ENCODE measurements at places on chromosomes 13 and 19.

DNA sequence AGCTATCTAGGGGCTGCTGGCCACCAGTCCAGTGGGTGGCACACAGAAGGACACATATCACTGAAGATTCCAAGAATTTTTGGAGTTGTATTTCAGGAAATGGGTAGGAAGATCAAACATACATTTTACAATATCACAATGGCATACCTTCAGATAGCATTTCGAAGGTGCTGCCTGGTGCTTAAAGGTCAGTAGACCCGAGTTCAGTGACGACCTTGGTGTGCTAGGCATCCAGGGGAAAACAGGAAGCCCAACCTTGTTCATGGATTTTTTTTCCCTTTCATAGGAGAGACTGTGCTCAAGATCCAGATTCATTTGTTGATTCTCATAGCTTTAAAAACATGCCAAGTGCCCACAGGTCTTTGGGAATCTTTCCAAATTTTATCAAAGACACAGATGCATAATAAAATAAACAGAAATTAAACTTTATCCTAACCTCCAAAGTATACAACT lies 51.0 kb upstream of the RCBTB2 start:
- DNase-seq, result no peak

GRCh38 chr19:53088091-53088490 lies 15.1 kb downstream of the ZNF160 start:
- no peak for DNase-seq

DNA sequence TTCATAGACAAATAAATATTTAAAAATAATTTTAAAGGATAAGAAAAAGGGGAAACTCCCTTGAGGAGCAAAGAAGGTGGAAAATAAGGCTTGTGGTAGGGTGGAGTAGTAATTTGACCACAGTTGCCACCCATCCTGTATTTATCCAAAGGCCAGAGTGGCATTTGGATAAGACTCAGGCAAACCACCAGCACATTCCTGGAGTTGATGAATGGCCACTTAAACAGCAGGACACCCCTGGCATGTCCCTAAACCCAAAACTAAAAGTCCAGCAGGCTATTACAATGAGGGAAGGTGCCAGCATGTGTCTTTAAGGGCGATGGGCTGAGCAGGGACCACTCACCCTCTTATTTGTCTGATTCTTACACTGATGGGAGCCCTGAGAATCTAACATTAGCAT lies 9.8 kb upstream of the FRY start:
- DNase-seq, result no peak

DNA sequence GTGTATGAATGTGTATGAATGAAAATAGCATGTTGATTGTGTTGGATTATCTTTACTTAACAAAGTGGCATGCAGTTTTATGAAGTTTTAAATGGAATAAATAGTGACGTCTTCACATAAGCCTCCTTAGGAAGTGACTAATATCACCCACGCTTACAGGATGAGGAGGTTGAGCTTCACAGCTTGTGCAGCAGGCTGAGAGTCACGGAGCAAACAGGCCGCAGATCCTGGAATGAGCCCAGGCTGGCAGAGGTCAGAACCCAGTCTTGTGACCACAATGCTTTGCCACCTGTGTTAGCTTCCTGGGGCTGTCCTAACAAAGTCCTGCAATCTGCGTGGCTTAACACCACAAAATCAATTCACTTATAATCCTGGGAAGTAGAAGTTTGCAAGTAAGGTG lies 20.8 kb downstream of the LAIR2 start:
- no peak for DNase-seq

DNA sequence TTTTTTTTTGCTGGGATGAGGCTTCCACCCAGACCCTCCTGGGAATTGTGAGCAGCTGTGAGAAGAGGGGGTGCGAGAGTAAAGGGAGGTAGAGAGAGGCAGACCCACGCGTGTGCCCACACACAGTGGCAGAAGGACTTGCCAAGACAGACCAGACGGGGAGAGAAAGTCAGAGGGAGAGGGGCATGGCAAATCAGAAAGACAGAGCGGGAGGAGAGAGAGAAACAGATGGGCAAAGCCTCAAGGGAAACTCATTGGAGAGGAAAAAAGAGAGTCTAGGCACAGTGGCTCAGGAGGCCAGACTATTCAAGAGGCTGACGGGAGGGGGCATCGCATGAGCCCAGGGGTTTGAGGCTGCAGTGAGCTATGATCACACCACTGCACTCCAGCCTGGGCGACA lies 17.0 kb downstream of the CATSPERG start:
- DNase-seq, result no peak

DNA sequence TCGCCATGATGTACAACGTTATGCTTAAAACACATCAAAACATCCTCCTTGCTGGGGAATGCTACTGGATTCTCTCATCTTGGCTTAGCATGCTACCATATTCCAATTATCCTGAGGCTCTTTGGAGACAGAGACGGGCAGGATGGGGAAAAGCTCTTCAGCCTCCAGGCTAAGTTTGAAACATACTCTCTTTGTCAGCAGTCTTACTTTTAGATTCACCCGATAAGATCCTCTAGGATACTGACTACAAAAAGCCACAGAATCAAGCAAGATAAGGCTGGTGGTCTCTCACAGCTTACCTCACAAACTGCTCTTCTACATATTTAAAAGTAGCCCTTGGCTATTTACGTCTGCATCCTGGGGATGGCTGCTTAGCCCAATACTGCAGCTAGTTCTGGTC lies 72.8 kb upstream of the LRCH1 start:
- no peak for DNase-seq

DNA sequence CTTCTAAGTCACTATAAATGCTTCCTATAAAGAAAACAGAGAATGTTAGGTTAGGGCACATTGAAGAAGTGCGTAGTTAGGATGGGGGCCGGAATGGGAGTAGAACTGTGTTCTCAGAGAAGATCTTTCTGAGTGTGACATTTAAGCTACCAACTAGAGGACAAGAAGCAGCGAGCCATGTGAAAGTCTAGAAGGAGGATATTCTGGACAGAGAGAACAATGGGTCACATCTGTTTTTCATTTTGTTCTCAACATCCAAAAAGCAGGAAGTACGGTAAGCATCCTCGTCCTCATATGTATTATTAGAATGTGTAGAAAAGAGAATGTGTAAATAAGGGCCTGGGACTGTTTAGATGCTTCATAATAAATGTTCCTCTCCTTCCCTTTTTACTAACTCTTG lies 44.5 kb upstream of the PARP4 start:
- no peak for DNase-seq

DNA sequence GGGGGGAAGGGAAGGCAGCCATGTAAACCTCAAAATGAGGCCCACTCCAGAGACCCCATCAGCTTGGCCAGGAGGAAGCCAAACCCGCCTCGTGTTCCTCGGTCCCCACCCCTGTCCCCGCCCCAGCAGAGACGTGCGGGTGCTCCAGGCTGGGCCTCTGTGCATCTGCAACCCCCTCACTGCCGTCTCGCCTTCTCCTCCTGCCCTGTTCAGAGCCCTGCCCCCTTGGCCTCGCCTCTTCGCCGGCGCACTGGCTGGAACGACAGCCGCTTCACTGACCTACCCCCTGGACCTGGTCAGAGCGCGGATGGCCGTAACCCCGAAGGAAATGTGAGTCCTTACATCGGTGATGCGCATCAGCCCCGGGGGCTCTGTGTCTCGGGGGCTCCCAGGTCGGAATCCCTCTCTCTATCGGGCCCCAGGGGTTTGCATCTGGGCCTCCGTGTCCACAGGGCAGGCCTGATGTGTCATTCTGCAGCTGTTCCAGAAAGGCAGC lies 32.2 kb downstream of the TMEM161A start:
- DNase-seq, result no peak

DNA sequence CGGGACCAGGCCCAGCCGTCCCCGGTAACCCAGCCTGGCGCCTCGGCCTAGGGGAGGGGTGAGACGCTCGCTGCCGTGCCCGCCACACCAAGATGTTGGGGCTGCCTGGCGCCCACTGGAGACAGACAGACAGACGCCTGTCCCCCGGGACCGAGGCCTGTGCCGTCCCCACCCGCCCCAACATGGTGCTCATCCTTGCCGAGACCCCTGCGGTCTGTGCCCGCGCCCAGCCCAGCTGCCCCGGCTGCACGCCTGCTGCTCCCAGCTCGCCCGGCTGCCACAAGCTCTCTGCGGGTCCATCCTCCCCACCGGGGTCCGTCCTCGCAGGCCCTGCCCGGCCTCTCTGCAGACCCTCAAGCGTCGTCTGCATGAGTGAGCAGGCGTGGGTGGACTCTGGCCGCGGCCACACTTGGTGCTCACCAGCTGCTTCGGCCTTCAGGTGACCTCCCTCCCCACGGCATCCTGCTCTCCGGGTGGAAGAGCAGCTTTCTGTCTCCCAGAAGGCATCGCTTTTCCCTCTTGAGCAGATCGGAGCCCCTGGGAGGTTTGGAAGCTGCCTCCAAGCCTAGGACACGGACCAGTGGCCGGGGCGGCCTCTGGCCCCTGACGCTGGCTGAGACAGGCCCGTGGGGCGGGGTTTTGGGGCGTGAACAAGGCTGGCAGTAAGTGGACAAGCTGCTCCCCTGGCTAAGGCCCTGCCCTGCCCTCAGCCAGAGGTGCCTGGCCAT lies 6.7 kb upstream of the TMPRSS9 start:
- no peak for DNase-seq

DNA sequence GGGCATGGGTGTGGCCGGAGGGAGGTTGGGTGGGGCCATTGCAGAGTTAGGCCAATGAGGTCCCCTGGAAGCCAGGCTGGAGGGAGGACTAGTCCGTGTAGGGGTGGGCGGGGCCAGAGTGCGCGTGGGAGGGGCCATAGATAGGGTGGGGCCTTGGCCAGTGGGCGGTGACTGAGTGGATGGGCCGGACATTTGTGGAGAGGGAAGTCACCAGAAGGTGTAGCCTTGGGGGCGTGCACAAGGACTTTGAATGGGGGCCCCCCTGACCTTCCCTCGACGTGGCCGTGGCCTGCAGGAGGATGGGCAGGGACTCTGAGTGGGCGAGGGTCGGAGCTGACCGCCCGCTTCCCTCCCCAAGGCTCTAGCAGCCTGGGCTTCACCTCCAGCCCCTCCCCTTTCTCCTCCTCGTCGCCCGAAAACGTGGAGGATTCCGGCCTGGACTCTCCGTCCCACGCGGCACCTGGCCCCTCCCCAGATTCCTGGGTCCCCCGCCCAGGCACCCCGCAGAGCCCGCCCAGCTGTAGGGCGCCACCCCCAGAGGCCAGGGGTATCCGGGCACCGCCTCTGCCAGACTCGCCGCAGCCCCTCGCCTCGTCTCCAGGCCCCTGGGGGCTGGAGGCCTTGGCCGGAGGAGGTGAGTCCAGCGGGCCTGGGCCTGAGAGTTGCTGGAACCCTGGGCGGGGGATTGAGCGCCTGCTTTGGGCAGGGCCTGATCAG lies 16.5 kb upstream of the B3GNT3 start:
- DNase-seq, result no peak

- no peak for DNase-seq
These were observed 949 bp downstream of the RAB3A start for GRCh38 chr19:18202778-18203407.

DNA sequence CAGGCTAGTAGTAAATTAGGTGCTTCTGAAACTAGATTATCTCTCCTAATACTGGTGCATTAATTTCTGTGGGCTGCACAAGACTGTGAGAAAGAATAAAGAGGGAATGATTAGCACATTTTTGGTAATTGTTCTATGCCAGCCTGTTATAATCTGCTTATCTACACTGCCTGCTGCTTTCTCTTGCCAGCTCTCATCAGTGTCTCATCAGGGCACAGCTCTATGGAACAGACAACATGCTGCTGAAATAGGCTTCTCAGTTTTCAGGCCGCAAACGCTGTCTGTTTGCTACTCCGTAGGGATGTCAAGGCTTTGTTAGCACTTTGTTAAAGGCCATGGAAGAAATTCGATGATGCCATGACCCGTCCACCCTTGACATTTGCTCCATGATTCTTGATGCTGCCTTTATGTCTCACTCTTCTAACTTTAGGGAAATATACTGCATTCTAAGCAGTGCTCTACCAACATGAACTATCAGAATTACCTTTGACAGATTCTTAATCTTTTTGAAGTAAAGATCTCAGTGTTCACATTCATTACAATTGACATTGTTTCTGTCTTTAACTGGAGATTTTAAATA lies 84.0 kb upstream of the PRR20A start:
- DNase-seq, result no peak

- DNase-seq, result no peak
These were observed 1.1 kb downstream of the LYPD4 start for GRCh38 chr19:41843371-41843770.

DNA sequence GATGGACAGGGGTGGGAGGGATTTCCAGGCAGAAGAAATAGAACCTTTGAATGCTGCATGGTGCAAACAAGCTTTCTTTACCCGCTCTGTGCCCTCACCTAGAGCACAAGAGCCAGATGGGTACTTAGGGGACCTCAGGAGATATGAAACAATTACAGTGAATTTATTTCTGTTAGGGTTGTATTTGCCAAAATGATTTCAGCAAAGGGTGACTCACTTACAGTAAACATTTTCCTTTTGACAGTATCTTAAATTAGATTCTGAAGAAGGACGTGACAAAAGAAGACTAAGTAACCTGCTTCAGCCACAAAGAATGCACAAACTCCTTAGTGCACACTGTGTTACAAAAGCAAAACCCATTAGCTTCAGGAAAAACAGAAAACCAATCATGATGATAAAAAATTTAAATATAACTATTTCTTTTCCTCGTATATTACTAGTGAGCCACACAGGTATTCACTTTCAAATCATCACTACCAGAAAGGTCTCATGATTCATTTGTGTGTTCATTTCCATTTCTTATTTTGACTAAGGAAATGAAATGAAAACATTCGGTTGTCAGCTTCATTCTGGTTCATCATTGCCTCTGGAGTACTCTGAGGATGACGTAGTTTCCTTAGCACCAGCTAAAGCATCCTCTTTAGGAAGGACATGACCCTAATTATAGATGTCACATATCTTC lies 158.8 kb downstream of the NHLRC3 start:
- no peak for DNase-seq

DNA sequence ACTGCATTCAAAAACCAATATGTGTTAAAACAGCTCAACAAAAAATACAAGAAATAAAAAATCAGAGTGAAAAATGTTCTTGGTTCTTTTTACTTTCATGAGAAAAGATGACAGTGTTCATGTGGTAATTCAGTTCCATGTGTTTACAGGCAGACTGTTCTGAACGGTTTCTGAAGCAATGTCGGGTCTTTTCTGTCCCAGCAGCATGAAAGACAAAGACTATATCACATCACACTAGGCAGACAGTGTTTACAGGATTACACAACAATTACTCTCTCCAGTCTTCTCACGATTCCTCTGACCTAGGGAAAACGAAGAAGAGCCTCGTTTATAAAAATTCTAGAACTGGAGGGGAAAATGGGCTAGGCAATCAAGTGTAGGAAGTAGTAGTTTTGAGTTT lies 83.4 kb downstream of the UBL3 start:
- DNase-seq, result no peak
